ENCODE measurements at places on chromosomes 2 and 18.

DNA sequence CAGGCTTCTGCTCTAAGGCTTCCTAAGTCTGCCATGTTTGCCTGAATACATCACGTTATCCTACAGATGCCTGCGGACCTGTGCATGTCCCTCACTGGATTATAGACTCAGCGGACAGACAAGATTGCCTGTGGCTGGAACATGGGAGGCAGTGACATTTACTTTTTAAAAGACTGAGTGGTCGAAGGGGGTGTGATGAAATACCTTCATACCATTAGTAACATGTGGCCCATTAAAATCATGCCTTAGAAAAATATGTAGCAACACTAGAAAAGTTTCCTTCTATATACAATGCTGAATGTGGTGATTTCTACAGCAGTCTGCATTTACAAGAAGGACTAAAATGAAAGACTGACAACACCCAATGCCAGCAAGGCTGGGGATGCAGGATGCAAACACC is 154.4 kb downstream of the ASB1 start:
- DNase-seq: no peak

DNA sequence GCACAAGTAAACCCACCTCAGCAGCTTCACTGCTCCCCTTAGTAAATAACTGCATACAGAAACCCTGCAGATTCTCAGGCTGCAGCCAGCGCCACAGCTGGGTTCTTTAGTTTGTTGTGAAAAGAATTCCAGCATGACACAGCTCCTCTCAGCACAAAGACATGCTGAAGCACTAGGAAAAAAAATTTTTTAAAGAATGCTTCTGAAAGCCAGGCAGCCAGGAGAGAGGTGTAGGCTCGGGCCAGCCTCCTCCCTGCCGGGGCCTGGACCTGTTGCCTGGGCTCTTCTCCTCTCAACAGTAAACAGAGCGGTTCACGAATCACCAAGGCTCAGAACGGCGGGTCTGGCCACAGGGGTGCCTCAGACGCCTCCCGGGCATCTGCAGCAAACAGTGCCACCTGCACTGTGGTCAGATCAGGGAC is 95.7 kb upstream of the POU3F3 start:
- DNase-seq: no peak

DNA sequence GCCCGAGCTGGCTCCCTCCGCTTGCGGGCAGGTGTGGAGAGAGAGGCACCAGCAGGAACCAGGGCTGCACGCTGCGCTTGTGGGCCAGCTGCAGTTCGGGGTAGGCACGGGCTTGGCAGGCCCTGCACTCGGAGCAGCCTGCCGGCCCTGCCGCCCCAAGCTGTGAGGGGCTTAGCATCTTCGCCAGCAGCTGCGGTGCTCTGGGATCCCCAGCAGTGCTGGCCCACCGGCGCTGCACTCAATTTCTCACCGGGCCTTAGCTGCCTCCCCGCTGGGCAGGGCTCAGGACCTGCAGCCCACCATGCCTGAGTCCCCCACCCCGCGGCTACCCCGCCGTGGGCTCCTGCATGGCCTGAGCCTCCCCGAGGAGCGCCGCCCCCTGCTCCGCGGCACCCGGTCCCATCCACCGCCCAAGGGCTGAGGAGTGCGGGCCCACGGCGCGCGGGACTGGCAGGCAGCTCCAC is 434.4 kb upstream of the RGPD4 start:
- DNase-seq: no peak

DNA sequence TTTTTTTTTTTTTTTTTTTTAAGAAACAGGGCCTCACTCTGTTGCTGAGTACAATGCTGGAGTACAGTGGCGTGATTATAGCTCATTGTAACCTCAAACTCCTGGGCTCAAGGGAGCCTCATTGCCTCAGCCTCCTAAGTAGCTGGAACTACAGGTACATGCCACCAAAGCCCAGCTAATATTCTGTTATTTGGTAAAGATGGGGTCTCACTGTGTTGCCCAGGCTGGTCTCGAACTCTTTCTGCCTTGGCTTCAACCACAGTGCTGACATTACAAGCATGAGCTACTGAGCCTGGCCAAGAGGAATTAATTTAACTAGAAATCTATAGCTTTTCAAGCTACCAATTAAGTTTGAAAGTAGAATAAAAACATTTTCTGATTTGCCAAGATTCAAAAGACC is 27.8 kb downstream of the DYM start:
- no peak for DNase-seq

- DNase-seq: no peak
These were observed 47.4 kb upstream of the KIDINS220 start for GRCh38 chr2:8884812-8885211.

GRCh38 chr2:47799031-47799609 is 16.2 kb downstream of the MSH6 start:
- DNase-seq: no peak

GRCh38 chr18:79625195-79625923 is 54.2 kb upstream of the CTDP1 start:
- DNase-seq: no peak

DNA sequence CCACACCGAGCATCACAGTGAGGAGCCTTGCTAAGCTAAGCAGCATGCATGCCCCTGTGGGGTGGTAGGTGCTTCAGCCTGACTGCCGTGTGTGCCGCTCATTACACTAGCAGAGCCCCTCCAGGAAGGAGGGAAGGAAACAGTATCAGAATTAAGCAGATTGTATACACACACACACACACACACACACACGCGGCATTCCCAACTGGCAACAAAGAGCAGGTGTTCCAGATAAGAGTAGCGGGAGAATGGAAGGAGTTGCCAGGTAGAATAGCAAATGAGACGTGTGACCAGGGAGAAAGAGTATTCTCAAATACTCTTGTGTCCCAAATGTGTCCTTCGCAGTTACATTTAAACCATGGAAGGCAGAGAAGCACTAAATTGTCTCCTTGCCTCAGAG is 47.6 kb upstream of the TTC39C start:
- DNase-seq: peak; percentile 13

DNA sequence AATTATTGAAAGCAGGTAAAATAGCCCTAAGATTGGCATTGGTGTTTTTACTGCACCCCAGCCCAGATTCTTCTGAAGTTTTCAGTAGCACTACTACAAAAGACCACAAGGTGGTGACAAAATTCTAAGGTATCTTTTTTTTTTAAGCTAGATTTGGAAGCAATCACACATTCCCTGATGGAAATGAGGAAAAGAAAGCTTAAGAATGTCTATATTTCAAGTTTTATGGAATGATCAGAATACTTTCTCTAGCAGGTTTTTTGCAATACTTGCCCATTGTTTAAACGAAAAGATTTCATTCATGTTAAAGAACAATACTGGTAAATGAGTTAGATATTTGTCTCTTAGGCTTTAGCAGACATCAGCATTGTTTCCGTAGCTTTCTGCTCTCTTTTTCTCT is 32.1 kb upstream of the ZNF638 start:
- no peak for DNase-seq

DNA sequence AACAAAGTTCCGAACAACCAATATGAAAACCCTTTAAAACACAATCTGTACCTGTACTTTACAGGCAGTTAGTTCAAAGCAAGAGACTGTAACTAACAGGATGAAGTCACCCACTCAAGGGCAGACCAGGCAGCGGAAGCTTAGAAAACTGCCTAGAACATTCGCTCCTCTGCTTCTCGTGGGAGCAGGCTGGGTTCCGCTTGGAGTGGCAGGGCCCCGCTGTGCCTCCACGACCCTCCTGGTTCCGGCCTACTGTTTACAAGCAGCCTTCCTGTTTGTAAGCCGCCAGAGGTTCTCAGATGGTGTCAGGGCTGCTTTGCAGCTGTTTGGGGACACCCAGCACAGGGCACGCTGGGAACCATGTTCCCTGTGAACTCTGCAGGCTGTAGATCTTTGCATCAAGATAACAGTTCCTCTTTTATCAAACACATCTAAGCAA is 31.3 kb downstream of the CIB4 start:
- DNase-seq: no peak

- no peak for DNase-seq
These were observed 20.3 kb upstream of the ASNSD1 start for GRCh38 chr2:189641002-189641401.

DNA sequence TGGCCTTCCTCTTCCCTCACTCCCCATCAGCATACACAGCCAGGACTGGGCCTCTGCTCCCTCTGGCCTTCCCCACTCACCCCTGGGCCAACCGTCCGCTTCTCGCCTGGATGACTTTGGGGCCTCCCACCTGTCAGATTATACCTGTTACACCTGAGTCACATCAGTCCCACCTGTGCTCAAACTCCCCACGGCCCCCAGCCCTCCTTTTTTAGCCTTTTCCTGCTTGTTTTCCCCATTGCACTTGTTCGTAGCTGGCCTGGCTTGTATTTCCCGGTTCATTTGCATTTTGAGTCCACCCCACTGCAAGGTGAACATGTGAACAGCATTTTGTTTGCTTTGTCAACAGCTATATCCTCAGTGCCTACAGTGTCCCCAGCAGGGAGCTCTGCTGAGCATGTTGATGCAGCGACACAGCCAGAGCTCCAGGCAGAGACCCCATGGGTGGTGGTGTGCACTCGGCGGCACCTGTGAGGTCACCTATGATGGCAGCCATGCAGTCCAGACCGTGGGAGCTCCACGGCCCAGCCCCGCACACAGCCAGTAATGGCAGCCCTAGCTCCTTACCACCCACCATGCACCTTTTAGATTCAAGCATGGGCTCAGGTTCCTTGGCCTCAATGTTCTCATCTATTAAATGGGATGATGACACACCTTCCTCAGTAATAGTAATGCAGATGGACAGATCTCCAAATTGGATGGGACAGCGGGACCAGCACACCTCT is 276.4 kb upstream of the HS6ST1 start:
- peak; percentile 20 for DNase-seq

DNA sequence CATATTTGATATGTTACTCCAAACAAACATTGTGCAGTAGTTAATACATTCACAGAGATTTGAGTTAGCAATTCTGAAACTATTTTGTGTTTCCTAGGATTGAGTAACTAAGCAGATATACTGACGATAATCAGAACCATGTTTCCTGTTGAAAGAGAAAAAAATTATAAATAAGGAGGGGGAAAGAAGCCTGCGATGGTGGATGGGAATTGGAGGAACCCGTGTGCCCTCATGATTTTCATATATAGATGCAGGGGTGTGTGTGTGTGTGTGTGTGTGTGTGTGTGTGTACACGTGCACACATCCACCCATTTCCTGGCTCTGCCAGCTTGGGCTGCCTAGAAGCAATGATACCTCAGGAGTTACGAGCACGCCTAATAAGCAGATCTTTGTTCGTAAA is 56.9 kb downstream of the LPIN2 start:
- no peak for DNase-seq

DNA sequence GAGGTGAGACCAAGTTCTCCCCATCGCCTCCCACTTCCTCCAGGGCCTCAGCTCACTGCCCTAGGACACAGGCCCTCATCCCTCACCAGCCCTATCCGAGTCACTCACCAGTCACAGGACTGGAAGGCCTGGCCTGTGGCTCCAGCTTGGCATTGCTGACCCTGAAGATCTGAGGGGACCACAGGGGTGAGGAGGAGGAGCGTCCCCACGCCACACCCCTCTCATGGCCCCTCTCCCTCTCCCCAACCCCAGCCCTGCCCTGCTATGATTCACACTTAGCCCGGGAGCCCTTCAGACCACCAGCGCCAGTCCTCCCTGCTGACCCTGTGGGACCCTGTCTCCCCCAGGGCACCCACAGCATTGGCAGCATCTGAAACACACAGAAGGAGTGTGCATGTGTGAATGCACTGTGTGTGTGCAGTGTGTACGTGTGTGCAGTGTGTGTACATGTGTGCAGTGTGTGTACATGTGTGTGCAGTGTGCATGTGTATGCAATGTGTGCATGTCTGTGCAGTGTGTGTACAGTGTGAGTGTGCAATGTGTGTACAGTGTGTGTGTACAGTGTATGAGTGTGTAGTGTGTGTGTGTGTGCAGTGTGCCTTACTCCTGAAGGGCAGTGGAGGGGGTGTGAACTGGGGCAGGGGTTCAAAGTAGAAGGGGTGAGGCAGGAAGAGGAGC is 29.4 kb upstream of the ANKRD62 start:
- no peak for DNase-seq

DNA sequence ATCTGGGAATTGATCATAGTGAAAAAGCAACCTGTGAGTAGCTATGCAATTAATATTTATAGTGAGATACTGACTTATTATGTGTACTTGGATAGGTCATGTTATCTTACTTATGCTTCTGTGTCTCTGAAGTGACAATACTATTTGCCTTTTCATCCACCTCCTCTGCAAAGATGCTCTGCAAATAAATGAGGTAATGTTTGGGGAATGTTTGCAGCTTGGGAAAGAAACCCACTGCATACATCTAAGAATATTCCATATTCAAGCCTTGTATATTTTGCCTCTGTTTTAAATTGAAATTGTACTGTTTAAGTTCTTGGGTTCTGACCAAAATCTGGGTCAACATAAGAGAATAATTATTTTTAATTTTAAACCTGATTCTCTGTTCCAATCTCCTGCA is 217.4 kb upstream of the DTNA start:
- peak; percentile 78 for DNase-seq

DNA sequence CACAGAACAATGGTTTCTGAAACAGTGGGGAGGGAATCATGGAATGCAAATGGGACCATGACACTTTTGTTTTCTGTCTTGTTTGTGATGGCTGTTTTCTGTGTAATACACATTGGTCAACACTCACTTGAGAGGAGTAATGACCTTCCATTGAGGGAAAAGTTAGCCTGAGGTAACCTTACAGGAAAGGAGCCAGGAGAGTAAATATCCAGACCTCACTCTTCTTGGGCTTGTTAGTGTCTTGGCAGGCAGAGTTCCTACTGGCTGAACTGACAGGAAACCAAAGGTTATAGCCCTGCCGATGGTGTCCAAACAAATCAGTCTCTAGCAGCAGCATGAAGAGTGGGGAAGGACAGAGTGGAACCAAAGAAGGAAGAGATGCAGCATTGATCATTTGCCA is 17.2 kb upstream of the RPRM start:
- no peak for DNase-seq

GRCh38 chr2:12076810-12077209 is 330.4 kb downstream of the LPIN1 start:
- peak; percentile 6 for DNase-seq

DNA sequence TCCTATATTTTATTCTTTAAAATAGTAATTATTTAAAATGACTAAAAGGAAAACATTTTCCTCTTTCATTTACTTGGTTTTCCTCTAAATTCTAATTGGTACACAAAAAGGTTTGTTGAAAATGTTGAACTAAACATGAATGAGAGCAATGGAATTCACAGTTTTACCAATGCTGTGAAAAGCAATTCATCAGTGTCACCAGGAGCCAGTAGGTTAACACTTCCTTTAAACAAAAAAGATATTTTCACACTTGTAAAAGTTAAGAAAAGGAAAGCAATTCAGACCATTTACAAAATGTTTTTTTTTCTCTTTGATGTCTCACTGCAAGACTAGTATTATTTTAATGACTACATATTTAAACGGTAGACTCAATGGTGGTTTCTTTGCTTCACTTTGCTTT is 341.6 kb downstream of the RIT2 start:
- no peak for DNase-seq

- DNase-seq: no peak
These were observed 708.9 kb downstream of the RNF144A start for GRCh38 chr2:7626139-7626537.

GRCh38 chr2:162126111-162126519 is 25.9 kb downstream of the GCG start:
- DNase-seq: no peak

- DNase-seq: no peak
These were observed 14.8 kb upstream of the SRBD1 start for GRCh38 chr2:45625824-45626223.
